ENCODE measurements at places on chromosomes 7 and 10.

DNA sequence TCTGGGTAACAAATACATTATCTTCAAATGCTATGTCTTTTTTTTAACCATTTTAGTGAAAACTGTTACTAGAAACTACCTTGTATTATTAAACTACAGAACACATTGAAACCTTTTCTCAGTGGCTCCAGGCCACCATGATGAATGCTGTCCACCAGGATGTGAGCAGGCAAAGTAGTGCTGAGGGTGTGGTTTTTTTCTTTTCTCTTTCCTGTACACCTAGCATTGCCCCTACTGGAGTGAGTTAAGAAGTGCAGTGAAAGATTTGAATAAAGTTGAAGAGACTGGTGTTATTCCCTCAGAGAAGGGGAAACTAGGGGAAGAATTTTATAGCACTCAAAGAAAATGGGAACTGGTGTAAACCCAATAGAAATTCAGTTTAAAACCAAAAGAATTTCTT is 120.0 kb upstream of the SAMD8 start:
- no peak for DNase-seq

DNA sequence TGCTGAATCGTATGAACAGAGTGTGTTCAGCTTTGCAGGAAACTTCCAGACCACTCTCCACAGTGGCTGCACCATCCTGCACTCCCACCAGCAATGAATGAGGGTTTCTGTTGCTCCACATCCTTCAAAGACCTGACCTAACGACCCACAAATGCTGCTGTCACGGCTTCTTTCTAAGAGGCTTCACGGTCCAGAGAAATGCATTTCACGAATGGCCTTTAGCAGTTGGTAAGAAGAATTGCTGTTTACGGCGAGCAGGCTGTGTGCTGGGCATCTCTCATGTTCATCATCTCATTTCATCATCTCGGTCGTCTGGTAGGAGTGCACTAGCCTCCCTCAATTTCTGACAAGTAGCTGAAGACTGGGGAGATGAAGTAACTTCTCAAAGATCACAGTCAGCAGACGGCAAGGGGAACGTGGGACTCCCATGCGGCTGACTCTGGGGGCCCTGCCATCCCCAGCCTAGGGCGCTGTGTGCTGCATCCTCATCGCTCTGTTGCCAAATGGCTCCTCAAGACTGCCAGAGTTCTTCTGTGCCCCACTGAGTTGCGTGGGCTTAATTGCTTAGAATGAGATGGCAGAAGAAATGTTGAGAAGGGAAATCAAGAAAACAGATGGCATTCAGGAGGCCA is 72.9 kb downstream of the ADARB2 start:
- no peak for DNase-seq

DNA sequence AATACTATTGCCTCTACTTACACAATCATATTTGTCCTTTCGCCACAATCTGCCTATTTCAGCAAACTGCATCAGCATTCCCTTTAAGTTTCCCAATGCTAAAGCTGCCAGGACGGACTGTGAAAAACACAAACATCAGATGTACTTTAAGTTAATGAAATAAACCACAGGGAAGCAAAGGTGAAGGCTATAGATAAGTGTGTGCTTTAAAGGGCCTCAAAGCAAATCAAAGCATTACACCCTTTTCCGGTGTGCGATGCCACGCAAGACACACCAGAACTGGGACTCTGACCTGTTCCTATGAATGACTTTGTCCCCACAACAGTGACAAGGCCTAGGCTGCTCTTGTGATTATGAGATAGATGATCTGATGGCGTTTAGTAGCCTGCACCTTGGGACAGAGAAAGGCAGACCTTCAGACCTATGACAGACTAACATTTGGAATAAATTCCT is 23.4 kb downstream of the SLC26A3 start:
- no peak for DNase-seq

GRCh38 chr7:135920478-135920877 is 56.7 kb downstream of the MTPN start:
- no peak for DNase-seq

GRCh38 chr10:113350311-113351040 is 202.4 kb upstream of the HABP2 start:
- no peak for DNase-seq

Data from stimulated activated CD4-positive, alpha-beta T cell treated with anti-CD3 and anti-CD28 coated beads, Interleukin-12 subunit alpha, Interleukin-12 subunit beta, amount 100 ng/mL, for 4 hours (primary cell).